ENCODE measurements at places on chromosomes 7 and 10.

DNA sequence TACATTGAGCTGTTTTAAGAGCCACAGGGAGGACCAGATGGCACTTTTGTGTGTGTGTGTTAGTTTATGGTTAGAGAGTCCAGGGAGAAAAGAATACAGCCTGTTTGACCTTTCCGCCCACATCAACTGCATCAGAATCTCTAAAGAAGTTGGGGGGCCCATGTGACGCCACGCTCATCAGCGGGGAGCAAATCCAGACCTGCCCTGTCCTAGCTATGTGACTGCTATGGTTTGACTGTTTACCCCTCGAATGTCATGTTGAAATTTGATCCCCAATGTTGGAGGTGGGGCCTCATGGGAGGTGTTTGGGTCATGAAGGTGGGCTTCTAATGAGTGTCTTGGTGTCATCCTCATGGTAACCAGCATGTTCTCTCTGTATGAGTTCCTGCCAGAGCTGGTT is 128.0 kb downstream of the ADRA2A start:
- no peak for DNase-seq
- H3K27me3 ChIP-seq = no peaks in the 10 kb centered on the region
- no peak overlapping the region for H3K4me3 ChIP-seq

- no peaks in the 10 kb centered on the region for H3K4me1 ChIP-seq
- no peak overlapping the region for H3K27ac ChIP-seq
- DNase-seq = no peak
- H3K36me3 ChIP-seq = no peaks in the 10 kb centered on the region
- no peaks in the 10 kb centered on the region for H3K27me3 ChIP-seq
Measured at GRCh38 chr10:3655528-3655927, 129.5 kb downstream of the KLF6 start.

DNA sequence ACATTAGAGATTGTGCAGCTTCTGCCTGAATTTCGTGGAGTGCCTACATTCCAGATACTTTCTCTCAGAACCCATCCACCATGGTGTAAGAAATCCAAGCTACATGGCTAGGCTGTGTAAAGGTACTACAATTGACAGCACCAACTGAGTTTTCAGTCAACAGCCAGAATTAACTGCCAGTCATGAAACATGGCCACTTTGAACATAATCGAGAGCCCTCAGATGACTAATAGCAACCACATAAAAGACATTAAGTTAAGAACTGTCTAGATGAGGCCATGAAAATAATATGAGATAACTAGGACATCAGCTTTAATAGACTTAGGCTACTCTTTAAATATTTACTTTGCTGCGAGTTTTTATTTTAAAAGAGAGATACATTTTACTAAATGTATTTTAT is 1106.8 kb upstream of the LRRTM3 start:
- no peaks in the 10 kb centered on the region for H3K36me3 ChIP-seq
- no peak overlapping the region for H3K4me3 ChIP-seq
- H3K27me3 ChIP-seq = no peaks in the 10 kb centered on the region
- no peaks in the 10 kb centered on the region for H3K4me1 ChIP-seq
- no peak overlapping the region for H3K27ac ChIP-seq

DNA sequence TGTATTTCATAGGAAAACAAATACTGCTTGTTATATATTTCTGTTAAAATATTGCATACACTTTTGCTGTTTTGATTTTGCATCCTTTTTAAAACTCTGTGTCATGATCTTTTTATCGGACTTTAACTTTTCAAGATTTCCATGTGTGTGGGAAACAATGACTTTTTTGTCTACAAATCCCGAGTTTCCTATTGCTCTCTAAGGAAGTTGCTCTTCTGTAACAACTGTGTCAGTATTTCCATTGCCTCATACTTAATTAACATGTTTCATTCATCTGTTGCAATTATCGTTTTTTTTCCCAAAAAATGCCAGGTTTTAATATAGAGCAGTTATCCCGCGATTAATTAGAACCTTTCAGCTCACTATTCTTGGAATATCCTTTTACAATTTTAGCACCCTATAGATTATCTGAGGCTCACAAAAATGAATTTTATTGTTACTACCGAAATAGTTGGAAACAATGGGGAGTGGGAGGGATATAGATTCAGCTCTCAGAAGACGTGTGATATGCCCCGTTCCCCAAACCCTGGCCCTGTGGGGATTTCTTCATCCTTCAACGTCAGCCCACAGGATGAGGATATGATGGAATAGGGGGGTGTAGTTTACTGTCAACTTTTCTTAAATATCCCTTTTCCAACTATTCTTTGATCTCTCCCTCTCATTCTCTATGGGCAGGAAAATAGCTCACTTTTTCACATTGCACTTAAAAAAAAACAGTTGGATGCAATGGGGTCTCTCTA is 297.6 kb upstream of the IGFBP3 start:
- no peak overlapping the region for H3K27ac ChIP-seq
- no peak overlapping the region for H3K4me3 ChIP-seq
- no peaks in the 10 kb centered on the region for H3K36me3 ChIP-seq
- H3K4me1 ChIP-seq = no peaks in the 10 kb centered on the region
- DNase-seq = no peak

- H3K4me3 ChIP-seq = no peak overlapping the region
- H3K27ac ChIP-seq = no peak overlapping the region
- no peaks in the 10 kb centered on the region for H3K36me3 ChIP-seq
- no peaks in the 10 kb centered on the region for H3K4me1 ChIP-seq
- H3K27me3 ChIP-seq = no peaks in the 10 kb centered on the region
Measured at GRCh38 chr10:113169853-113170460, 219.9 kb downstream of the TCF7L2 start.
